ENCODE measurements at places on chromosomes 1 and 21.

DNA sequence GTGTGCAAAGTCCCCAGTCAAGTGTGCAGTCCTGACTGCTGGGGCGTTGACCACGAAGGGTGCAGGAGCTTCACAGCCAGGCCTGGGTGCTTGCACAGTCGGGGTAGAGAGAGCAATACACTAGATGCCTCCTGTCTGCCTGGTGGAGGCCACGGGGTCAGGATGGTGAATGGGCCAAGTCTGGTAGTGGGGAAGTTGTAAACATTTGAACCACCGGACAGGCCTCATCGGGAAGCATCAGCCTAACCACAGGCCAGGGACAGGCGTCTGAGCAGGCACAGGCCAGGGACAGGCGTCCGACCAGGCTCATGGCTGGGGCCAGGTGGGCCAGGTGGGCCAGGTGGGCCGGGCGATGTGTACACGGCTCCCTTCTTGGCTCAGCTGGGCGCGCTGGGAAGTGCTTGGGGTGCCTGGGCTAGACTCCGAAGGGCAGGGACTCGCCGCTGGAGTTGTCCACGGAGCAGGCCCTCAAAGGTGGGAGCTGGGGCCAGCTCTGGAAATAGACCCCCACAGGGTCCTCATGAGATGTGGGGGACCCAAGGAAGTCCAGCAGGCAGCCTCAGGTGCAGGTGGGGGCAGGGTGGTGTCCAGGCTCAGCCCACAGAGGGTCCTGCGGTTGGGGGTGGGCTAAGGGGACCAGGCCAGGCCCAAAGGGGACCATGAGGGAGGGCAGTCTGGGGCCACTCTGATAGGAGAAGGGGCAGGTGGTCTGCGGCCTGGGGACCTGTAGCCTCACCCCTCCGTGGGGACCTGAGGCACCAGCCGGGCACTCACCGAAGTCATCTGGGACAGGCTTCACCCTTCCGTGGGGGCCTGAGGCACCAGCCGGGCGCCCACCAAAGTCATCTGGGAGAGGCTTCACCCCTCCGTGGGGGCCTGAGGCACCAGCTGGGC lies 15.0 kb downstream of the COL6A1 start:
- H3K36me3 ChIP-seq = peaks cover 7% of the 10 kb centered on the region
- H3K27ac ChIP-seq = no peak overlapping the region
- DNase-seq = no peak
- H3K4me3 ChIP-seq = no peak overlapping the region
- H3K4me1 ChIP-seq = peaks cover 14% of the 10 kb centered on the region
- no peaks in the 10 kb centered on the region for H3K27me3 ChIP-seq

DNA sequence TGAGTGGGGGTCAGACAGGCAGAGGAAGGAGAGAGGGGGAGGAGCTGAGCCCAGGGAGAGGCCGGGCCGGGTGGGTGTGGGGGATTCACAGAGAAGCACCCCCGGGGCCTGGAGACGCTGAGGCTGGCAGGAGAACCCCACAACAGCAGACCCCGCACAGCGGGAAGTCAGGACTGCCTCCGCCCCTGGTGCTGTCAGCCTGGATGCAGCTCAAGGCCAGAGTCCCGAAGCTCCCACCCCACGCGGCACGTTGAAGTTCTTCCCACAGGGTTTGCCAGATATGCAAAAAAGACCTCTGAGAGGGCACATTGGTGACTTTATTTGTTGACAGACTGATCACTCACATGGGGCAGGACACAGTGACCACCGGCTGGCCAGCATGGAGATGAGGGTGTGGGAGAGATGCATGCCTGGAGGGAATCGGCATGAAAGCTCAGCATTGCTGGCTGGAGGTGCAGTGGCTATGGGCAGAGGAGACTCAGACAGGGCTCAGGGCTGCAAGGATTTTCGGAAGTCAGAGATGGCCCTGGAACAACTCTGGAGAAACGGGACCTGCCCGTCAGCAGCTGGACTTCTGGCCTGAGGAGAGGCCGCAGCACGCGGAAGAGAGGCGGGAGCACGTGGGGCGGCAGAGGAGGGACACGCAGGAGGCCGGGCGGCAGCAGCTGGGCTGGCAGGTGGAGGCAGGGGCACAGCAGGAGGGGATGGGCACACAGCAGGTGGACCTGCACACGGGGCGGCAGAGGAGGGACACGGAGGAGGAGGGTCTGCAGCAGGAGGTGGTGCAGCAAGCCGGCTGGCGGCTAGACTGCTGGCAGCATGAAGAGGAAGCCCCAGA lies 885 bp downstream of the KRTAP10-3 start:
- H3K27ac ChIP-seq = no peak overlapping the region
- H3K36me3 ChIP-seq = no peaks in the 10 kb centered on the region
- H3K4me3 ChIP-seq = no peak overlapping the region
- no peaks in the 10 kb centered on the region for H3K27me3 ChIP-seq
- no peaks in the 10 kb centered on the region for H3K4me1 ChIP-seq

- DNase-seq = no peak
- H3K4me3 ChIP-seq = no peak overlapping the region
- no peaks in the 10 kb centered on the region for H3K36me3 ChIP-seq
- H3K4me1 ChIP-seq = no peaks in the 10 kb centered on the region
Measured at GRCh38 chr1:29500651-29501050, 264.3 kb downstream of the PTPRU start.

GRCh38 chr21:45973475-45974072 lies 8.0 kb upstream of the COL6A1 start:
- no peaks in the 10 kb centered on the region for H3K36me3 ChIP-seq
- H3K4me3 ChIP-seq = peak overlapping the region; percentile 62
- H3K4me1 ChIP-seq = peaks cover 26% of the 10 kb centered on the region
- peak overlapping the region; percentile 20 for H3K27ac ChIP-seq
- DNase-seq = peak; percentile 47

GRCh38 chr1:81312272-81312754 lies 488.4 kb upstream of the ADGRL2 start:
- H3K27ac ChIP-seq = no peak overlapping the region
- DNase-seq = no peak
- no peaks in the 10 kb centered on the region for H3K36me3 ChIP-seq
- H3K27me3 ChIP-seq = no peaks in the 10 kb centered on the region
- H3K4me3 ChIP-seq = no peak overlapping the region

DNA sequence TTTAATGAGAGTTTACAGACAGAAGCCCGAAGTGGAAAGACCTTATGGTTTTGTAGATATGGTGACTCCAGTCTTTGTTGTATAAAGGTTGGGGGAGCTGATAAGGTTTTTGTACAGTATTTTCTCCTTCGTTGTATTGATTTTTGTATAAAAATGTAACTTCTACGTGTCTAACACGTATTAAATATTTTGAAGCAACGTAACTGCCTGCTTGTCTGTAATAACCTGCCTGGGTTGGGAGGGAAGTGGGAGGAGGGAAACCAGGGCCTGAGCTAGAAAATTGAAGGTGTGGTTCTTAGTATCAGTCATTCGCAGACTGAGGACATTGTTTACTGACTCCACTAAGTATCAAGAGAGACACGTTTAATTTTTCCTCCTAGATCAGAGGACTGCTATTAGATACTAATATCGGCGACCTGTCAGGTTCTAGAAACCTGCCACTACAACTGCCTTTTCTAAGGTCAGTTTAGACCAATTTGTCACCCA lies 2.2 kb downstream of the IER5 start:
- H3K27ac ChIP-seq = no peak overlapping the region
- no peak overlapping the region for H3K4me3 ChIP-seq
- H3K27me3 ChIP-seq = no peaks in the 10 kb centered on the region
- no peaks in the 10 kb centered on the region for H3K36me3 ChIP-seq
- DNase-seq = no peak

DNA sequence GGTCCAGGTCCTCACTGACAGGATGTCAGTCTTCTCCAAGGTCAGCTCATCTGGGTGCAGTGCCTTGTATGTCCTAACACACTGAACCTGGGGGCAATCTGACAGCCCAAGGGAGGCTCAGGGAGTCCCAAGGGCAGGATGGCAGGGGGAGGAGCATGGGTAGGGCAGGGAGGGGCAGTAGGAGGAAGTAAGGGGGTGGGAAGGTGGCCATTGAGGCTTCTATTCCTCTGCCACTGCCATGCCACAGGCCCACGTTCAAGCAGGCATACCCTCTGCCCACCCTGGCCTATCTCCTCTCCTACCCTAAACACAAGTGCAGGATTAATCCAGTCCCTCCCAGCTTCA lies 13.3 kb downstream of the ARHGEF19 start:
- no peaks in the 10 kb centered on the region for H3K4me1 ChIP-seq
- no peaks in the 10 kb centered on the region for H3K27me3 ChIP-seq
- H3K36me3 ChIP-seq = peaks cover 34% of the 10 kb centered on the region
- no peak for DNase-seq
- no peak overlapping the region for H3K27ac ChIP-seq
- H3K4me3 ChIP-seq = no peak overlapping the region

- H3K36me3 ChIP-seq = peaks cover 2% of the 10 kb centered on the region
- no peaks in the 10 kb centered on the region for H3K27me3 ChIP-seq
- H3K27ac ChIP-seq = no peak overlapping the region
- no peak overlapping the region for H3K4me3 ChIP-seq
- peaks cover 2% of the 10 kb centered on the region for H3K4me1 ChIP-seq
Measured at GRCh38 chr1:31926853-31927660, 11.1 kb downstream of the PTP4A2 start.

DNA sequence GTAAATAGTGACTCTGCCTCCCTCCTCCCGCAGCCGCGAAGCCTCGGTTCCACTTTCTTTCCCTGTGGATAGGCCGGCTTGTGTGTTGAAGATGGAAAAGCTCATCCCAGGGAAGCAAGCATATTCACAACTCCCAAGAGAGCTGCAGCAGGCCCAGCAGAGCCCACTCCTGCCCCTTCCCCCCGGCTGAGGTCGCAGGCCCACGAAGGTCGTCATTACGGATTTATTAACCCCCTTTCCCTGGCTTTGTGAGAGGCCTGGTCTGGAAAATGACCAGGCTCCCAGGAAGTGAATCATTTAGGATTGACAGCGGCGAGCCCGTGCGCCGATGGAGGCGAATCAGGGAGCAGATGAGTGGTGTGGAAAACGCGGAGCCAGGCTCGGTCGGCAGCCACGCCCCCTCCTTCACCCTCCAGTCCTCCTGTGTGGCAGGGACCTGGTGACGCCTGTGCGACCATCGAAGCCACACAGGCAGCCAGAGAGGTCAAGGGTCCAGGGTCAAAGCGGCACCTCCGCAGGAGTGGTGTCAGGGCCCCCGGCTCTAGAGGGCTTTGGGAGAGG lies 93.4 kb downstream of the PRDM16 start:
- H3K4me3 ChIP-seq = no peak overlapping the region
- no peaks in the 10 kb centered on the region for H3K36me3 ChIP-seq
- no peak overlapping the region for H3K27ac ChIP-seq
- no peaks in the 10 kb centered on the region for H3K4me1 ChIP-seq

DNA sequence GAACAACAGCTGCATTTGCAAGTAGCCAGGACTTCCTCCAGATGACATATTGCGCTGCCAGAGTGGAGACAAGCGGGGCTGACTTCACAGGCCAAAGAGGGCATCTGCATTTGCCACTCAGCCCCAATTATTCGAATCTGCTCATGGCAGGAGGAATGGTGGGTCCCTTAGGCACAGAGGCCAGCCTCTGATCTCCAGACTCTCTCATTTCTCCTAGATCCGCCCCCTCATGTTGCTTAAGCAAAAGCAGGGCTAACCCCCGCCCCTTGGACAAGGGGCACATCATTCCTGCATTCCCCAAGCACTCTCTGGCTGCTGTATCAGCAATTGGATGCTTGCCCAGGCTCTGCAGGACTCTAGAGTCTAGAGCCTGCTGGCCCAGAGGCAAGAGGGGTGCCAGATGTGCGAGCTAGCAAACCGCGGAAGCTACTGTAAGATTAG lies 262.4 kb downstream of the ST6GALNAC3 start:
- no peaks in the 10 kb centered on the region for H3K27me3 ChIP-seq
- H3K27ac ChIP-seq = no peak overlapping the region
- H3K4me3 ChIP-seq = no peak overlapping the region
- H3K36me3 ChIP-seq = no peaks in the 10 kb centered on the region

DNA sequence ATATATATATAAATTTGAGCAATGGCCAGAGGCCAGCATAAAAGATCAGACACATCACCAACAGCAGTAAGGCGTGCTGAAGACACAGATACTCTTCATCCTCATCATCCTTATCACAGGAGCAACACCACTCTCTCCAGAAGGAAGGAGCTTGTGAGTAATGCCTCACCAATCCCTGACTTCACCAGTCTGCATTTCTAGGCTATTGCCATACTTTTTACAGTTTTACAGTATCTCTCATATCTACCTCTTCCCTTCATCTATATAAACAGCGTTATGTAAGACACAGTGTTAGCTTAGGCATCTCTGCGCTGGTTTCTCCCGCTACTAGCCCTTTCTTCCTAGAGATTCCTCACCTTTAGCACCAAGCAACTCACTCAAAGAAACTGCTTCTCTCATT lies 2.4 kb upstream of the ABL2 start:
- peaks cover 7% of the 10 kb centered on the region for H3K4me1 ChIP-seq
- no peak overlapping the region for H3K27ac ChIP-seq
- H3K27me3 ChIP-seq = no peaks in the 10 kb centered on the region
- H3K4me3 ChIP-seq = no peak overlapping the region
- DNase-seq = peak; percentile 71

GRCh38 chr1:224178894-224179293 lies 4.1 kb upstream of the DEGS1 start:
- DNase-seq = no peak
- no peak overlapping the region for H3K4me3 ChIP-seq
- H3K27me3 ChIP-seq = no peaks in the 10 kb centered on the region
- no peaks in the 10 kb centered on the region for H3K4me1 ChIP-seq
- no peak overlapping the region for H3K27ac ChIP-seq

DNA sequence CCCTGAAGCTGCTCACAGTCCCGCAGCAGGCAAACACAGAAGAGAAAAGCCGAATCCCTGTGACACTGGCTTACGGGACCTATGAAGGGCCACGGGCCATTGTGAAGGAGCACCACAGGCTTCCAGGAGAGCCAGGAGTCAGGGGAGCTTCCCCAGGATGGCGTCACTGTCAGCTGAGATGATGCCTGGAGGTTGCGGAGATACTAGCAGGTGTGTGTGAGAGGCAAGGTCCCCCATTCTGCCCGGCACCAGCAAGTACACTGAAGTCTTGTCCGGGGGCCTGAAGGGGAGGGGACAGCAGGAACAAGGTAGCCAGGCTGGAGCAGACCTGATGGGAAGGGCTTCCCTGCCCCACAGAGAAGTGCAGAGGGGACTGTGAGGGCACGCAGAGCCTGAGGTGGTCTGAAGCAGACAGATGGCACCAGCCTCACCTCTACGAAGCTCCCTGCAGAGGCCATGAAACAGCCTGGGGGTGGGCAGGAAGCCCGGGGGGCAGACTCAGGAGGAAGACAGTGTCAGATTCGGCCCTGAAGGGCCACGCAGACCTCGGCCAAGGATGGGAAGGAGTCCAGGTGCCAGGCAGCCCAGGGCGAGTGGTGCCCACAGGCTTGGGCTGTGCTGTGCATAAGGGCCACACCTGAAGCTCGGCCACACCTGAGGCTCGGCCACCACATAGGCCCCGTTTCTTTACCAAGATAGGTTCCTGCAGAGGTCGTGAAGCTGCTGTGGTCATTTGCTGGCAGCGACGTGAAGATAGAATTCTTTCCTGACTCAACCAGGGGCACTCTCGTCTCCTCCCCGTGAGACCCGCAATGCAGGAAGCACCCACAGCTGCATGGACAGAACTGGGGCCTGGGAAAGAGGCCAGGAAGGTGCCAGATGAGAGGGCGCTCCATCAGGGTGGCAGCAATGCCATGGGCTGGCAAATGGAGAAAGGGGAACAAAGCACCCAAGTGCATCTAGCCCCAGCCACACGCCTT lies 10.1 kb downstream of the TCP10L start:
- no peaks in the 10 kb centered on the region for H3K27me3 ChIP-seq
- H3K4me1 ChIP-seq = peaks cover 7% of the 10 kb centered on the region
- no peak overlapping the region for H3K4me3 ChIP-seq

GRCh38 chr1:15341634-15342407 lies 67.9 kb upstream of the EFHD2 start:
- no peaks in the 10 kb centered on the region for H3K36me3 ChIP-seq
- no peak for DNase-seq
- no peak overlapping the region for H3K4me3 ChIP-seq
- peaks cover 5% of the 10 kb centered on the region for H3K4me1 ChIP-seq
- H3K27ac ChIP-seq = no peak overlapping the region
- H3K27me3 ChIP-seq = no peaks in the 10 kb centered on the region

All from trophoblast cell (in vitro differentiated cells and primary cell).